ENCODE measurements at places on chromosomes 2 and 18.

DNA sequence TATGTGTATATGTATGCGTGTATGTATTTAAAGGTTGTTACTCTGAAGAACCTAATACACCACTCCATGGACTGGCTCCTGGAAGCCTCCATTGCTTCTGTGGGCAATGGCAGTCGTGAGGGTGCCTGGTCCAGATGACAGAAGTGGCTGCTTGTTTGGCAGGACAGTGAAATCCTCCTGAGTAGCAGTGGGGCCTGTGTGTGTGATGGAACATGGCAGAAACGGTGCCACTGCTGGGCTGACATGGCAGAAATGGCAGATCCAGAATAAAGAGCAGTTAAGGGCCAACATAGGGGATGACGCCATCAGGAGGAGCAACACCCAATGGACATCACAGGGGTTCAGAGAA, 6.1 kb upstream of the CPLX4 start:
- DNase-seq, result no peak
- H3K4me1 ChIP-seq, result no peaks in the 10 kb centered on the region
- H3K27ac ChIP-seq, result no peak overlapping the region
- H3K27me3 ChIP-seq, result no peaks in the 10 kb centered on the region
- H3K36me3 ChIP-seq, result peaks cover 23% of the 10 kb centered on the region

DNA sequence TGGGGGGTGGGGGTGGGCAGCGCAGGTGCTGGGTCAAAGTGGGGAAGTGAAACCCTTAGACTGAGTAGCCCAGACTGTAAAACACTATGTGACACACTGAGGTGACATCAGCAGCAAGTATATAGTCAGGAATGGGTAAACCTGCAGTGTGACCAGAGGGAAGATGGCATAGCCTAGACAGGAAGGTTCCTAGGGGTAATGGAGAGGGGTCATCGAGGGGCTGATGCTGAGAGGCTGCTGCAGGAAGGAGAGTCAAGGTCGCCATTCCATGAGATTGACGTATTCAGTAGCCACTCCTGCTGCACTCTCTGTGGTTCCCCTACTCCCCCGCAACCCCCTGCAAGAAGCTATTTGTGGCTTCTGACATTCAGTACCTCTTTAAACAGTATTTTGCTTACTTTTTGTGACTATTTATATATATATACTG, 111.7 kb downstream of the CHST9 start:
- H3K4me1 ChIP-seq, result no peaks in the 10 kb centered on the region
- no peaks in the 10 kb centered on the region for H3K27me3 ChIP-seq
- H3K4me3 ChIP-seq, result no peak overlapping the region
- no peak for DNase-seq
- no peaks in the 10 kb centered on the region for H3K36me3 ChIP-seq

DNA sequence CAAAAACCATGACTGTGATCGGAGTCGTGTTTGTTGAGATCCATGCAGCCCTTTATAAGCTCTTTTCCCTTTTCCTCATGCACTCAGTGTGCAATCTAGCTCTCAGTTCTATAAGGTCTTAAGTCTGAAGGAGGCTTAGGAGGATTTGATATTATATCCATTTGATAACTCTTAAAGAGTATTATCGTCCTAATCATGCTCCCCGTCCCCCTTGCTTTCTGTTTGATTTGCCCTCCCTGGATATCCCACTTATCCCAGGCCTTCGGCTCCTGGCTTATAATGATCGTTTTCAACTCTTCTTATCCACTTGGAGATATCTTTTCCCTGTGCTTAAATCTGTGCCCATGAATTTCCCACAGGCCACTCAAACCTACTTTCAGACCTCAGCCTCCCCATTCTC, 1917.7 kb upstream of the PIK3C3 start:
- H3K36me3 ChIP-seq, result no peaks in the 10 kb centered on the region
- H3K4me1 ChIP-seq, result no peaks in the 10 kb centered on the region
- no peaks in the 10 kb centered on the region for H3K27me3 ChIP-seq
- DNase-seq, result no peak

DNA sequence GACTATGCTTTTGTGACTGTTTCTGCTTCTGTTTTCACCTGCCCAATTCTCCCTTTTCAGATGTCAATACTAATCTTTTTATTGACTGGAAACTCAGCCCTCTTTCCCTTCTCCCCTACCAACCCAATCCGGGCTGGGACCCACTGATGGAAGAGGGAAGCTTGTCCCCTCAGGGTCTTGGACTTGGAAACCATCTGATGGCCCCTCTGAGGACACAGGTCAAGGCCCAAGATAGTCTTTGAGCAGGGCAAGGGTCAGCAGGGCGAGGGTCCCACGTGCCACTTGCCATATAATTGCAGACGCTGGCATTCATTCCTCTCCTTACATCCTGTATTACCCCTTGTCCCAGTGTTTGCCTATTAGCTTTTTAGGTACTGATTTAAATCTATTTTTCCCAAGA, 678.2 kb upstream of the FANCL start:
- H3K4me1 ChIP-seq, result no peaks in the 10 kb centered on the region
- no peak overlapping the region for H3K27ac ChIP-seq
- H3K4me3 ChIP-seq, result no peak overlapping the region
- H3K36me3 ChIP-seq, result no peaks in the 10 kb centered on the region

DNA sequence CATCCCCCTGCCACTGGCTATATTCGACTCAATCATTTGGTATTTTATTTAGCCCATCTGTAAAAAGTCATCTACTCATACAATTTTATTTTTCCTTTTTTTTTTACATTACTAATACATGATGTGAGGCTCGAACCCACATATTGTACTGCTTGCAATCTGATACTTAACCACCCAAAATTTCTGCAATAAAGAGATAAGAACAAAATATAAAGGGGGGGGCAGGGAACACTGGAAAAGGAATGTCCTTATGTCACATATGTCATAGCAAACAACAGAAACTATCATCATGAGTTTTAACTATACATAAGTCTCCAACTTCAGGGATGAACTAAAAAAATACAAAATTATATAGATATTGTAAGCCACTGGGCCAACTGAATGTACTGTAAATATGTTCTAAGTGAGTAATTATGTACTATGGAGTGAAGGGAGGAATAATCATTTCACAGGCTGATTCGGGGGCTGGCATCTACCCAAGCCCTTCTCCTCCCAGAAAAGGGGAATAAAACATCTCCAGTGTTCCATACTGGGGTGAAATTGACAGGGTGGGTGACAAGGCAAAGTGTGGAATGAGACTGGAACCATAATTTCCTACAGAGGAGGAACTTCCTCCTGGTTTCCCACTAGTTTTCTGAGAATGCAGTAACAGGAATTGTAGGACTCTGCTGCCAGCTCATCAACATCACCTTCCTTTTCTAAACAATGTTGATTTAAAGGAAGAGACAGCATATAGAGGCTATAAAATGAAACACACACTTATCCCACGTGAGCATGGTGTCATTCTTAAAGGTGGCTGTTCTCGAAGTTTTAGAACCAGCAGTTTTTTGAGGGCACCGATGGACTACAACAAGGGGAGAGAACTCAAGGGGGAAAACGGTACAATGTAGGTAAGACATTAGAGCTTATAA, 79.5 kb downstream of the FARSB start:
- no peaks in the 10 kb centered on the region for H3K4me1 ChIP-seq
- H3K27ac ChIP-seq, result no peak overlapping the region
- H3K4me3 ChIP-seq, result no peak overlapping the region
- peaks cover 16% of the 10 kb centered on the region for H3K36me3 ChIP-seq
- H3K27me3 ChIP-seq, result no peaks in the 10 kb centered on the region
